Right lung (tissue), 10 donors: ENCODE measurements at places on chromosomes 2 and 18.

GRCh38 chr2:80244905-80245584 lies 59.5 kb downstream of the LRRTM1 start:
- DNase-seq: no peak

GRCh38 chr2:2826621-2827020 lies 495.5 kb upstream of the MYT1L start:
- DNase-seq: no peak

- no peak for DNase-seq
Measured at GRCh38 chr2:13508671-13509070, 791.9 kb downstream of the TRIB2 start.

DNA sequence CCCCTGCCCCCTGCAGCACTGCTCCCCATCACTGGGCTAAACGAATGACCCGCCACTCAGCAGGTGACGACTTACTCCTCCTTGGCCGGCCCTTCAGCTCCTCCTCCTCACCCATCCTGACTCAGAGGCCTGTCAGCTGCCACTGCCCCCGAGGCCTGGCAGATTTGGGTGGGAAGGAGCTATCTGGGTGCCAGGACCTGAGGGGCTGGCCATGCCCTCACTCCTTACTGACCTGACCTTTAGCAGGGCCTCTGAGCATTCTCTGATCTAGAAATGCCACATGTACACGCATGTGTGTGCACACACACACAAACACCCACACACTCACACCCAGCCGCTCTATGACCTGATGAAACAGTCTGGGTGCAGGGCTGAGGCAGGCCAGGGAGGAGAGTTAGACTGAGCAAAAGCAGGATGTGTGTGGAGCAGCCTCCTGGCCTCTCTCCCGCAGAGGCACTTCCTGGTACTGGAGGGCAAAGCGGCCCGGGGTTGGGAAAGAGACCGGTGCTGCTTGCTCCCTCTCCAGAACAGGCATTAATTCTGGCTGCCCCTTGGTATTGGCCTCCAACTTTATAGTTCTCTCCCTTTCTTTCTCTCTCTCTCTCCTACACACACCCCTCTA lies 68.0 kb downstream of the ZFP36L2 start:
- no peak for DNase-seq

DNA sequence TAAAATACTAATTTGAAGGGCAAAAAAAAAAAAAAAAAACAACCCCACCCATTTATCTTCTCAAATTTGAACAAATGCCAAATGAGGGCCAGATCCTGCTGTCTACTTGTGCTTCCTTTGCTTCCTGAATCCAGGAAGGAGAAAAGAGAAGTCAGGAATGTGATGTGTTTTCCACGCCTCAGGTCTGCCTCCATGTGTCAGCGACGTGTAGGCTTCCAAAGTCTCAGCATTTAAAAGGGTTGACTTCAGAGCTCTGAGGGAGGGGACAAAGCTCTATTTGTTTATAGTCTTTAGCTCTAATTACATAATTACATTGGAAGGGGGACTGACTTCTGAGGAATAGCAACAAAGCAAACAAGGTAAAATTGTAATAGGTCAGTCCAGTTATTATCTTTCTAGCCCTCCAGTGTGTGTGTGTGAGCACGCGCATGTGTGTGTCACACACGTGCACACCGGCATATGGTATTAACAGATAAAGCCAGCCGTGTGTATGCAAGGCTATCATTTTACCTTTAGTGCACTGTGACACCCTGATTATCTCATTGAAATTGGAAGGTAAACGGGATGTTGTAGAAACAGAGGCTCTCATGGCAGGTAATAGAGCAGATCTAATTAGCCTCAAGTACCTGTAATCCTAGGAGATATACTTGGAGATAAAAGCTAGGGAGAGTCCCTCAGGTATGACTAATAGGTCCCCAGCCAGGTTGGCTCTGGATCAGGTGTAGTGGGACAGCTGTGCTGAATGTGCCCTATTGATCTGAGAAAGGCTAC lies 911.4 kb upstream of the ZEB2 start:
- DNase-seq: no peak

DNA sequence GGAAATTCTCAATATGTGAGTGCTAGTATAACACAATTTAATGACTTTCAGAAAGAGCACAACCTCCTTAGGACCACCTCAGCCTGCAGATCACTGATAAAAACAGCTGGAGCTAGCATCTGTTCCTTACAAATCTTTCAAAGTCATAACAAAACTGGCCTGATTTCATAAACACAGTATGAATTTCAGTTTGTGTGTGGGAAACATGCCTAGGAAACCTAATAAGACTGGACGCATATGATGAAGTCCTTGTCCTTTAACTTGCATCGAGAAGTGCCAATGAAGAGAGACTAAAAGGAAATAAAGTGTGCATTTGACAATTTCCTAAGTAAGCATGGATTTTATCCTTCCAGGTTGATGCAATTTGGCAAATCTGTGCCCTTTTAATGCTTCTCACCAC lies 74.1 kb upstream of the KLHL14 start:
- DNase-seq: no peak

DNA sequence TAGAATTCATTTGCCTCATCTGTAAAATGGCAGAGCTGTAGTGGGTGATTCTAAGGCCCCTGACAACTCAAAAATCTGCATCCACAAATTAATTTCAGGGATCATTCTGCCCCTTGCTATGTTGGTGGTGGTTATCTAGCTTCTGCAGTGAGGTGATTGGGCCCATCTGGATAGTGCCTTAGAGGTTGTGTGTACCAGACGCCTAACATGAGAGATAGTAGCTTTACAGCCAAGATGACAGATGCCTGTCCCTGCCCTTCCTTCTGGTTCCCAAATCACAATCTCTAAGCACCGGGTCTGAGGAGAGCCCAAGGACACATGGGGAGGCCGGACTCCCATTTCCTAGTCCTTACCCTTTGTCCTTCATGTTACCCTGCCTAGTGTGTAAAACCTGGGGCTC lies 51.1 kb upstream of the TNP1 start:
- DNase-seq: no peak

DNA sequence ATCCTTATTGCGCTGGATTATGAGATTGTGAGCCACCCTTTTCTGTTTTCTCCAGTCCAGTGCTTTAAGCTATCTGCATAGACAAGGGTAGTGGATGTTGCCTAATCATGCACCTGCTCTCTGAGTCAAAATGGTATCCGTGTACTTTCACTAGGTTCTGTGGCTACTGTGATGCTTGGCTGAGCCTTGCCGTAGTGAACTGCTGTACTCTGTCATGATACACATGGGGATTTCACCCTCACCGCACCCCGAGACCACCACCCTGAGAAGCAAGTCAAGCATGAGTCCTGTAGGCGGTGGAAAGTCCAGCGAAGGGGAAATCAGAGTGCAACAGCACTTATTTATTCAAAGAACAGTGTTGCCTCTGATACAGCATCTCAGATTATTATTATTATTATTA lies 55.0 kb downstream of the ARHGAP25 start:
- DNase-seq: no peak

GRCh38 chr2:128487650-128488387 lies 169.2 kb upstream of the HS6ST1 start:
- DNase-seq: no peak

DNA sequence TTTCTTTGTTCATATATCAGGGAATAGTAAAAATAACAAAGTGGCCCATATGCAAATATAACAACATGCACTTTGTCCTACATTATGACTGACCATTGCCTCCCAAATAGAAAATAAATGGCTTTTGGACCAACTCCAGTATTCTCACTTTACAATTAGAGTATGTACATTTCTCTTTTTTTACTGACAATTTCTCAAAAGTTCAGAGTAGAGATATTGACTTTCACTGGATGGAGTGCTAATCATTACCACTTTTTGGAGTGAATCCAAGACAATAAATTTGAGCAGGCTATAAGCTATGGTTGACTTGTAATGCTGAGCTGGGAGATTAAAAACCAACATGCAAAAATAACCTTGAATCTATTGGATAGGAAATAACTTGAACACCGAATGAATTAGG lies 987.4 kb downstream of the SUCLG1 start:
- peak; percentile 7 for DNase-seq

- no peak for DNase-seq
Measured at GRCh38 chr2:18987016-18987415, 371.4 kb downstream of the OSR1 start.

GRCh38 chr2:133552821-133553220 lies 15.4 kb downstream of the NCKAP5 start:
- no peak for DNase-seq

- DNase-seq: no peak
Measured at GRCh38 chr2:19617257-19617848, 258.9 kb upstream of the OSR1 start.

DNA sequence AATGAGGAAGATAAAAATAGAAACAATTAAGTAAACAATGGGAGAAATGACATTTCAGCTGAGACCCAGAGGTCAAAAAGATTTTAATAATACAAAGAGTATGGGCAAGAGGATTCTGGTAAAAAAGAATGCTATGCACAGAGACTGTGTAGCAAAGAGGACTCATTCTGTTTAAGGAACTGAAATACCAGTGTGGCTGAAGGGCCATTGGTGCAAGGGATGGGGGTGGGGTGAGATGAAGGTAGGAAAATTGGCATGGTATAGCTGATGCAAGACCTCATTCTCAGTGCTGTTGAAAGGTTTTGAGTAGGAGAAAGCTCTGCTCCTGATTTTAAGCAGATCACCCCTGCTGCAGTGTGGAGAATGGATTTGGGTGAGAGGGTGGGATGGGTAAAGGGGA lies 10.8 kb downstream of the GALNT1 start:
- no peak for DNase-seq

DNA sequence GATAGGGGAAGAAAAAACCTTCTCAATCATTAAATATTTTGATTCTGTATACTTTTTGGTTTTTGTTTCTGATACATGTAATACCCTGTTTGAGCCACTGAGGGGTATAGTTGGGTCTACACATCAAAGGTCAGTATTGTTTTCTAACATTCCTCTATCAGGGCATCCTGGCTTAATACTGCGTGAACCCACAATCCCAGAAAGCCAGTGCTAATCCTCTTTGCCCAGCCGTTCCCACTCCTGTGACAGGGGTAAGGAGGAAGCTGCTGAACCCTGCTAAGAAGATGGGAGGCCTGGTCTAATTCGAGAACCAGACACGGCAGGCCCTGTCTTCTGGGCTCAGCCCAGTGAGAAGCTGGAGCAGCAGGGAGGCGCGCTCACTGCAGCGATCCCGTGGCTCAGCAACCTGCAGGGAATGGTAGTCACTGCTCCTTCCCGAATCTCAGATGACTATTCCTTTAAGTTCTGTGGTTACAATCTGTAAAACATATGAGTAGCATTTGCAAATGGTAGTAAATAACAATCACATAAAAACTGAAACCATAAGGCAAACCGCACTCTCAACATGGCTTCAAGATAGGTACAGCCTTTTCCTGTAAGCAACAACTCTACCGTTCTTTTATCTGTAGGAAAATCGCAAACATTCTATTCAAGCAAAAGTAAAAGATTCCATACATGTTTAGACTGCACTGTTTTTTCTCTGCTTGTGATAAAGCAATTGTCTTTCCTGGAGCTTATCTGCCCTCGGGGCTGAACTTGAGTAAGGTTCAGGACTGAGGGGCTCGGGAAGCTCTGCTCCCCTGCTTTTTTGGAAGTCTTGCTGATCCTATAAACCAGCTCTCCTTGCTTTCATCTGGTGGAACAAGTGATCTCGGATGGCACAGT lies 87.0 kb downstream of the EPB41L3 start:
- DNase-seq: no peak

GRCh38 chr2:94774851-94775250 lies 96.4 kb upstream of the TEKT4 start:
- DNase-seq: no peak

- DNase-seq: no peak
Measured at GRCh38 chr2:102703305-102703704, 58.5 kb upstream of the TMEM182 start.

GRCh38 chr2:101399021-101399799 lies 11.9 kb upstream of the CREG2 start:
- DNase-seq: no peak

- DNase-seq: no peak
Measured at GRCh38 chr18:1872274-1872673, 699.0 kb downstream of the METTL4 start.

DNA sequence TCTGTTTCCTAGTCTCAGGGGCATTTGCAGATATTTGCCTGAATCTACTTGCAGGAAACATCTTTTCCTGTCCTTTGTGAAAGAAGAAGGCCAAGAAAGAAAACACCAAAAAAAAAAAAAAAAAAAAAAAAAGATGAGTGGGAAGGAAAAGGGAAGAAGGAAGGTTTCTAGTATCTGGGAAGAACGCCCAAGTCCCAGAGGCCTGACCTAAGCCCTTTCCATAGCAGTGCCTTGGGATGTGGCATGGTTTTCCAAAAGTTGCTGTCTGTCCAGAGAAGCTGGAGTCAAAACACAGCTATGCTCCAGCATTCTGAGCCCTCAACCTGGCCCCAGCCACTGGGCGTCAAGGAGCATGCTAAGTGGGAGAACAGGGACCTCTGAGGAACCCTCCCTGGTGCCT lies 123.5 kb downstream of the INHBB start:
- DNase-seq: no peak

DNA sequence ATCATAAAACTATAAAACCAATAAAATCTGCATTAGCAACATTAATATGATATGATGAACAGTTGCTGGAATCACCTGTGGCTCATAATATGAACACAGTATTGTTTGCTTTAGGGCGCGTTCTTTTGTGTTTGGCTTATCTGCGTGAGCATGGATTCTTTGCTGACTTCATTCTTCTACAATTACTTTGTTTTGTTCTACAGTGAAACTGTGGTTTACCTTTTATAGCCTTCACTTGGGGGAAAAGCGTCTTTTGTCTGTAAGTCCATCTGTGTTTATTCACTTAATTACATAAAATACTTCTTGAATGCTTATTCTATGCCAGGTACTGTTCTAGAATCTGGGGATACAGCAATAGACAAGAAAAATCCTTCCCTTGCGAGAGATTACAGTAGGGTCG lies 74.0 kb upstream of the SEC11C start:
- no peak for DNase-seq

DNA sequence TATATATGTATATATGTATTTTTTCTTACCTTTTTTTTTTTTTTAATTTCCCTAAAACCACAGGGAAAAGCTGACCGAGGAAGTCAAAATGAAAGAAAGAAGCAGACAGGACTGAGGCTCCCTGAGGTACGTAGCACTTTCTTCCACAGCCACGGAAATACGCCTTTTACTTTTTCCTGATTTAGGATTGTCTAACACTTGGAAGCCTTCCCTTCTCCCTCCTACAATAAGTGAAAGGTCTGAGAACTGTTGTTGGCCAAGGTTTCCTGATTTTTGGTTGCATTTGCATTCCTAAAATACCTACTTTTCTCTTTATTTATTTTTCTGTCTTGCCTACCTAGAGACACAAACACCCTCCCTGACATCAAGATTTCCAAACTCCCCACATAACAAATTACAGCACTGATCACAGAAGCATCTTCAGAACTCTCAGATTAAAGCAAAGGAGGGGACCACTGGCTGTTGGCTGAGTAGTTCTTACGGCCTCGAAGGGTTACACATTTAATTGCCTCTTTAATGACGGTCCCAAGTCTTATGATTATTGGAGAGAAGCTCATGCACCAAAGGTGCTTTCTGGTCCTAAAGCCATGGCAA lies 778.5 kb upstream of the FANCL start:
- no peak for DNase-seq

GRCh38 chr18:6781142-6781714 lies 51.7 kb downstream of the ARHGAP28 start:
- no peak for DNase-seq
